ENCODE measurements at places on chromosomes 2 and 18. TPM values are rescaled to one million over a fixed set of nuclear protein-coding genes. Genes with fewer than 3 reads are reported as not detected.

Gene UGT1A9
- polyA plus RNA-seq: not detected

Gene LRRTM4
- not detected for polyA plus RNA-seq

Gene ABCB11
- polyA plus RNA-seq: not detected

Gene GRP
- not detected for polyA plus RNA-seq

Gene VSNL1
- polyA plus RNA-seq: 0.24 TPM

Gene TWSG1
- polyA plus RNA-seq: 80.4 TPM

Gene IL1R1
- polyA plus RNA-seq: 11.3 TPM

Gene MEX3C
- polyA plus RNA-seq: 25.9 TPM

Gene PLGLB1
- polyA plus RNA-seq: 0.19 TPM

Measured in IMR-90 (cell line).